Large intestine (tissue), 12 donors: ENCODE measurements at places on chromosomes 3 and 15. TPM values are rescaled to one million over a fixed set of nuclear protein-coding genes. Genes with fewer than 3 reads are reported as not detected.

Gene AGBL1
- polyA plus RNA-seq = 0.04 TPM

- peaks cover 27% of the 10 kb centered on the region for H3K4me1 ChIP-seq
- DNase-seq = peak; percentile 88
- H3K4me3 ChIP-seq = no peak overlapping the region
- H3K27ac ChIP-seq = no peak overlapping the region
- H3K27me3 ChIP-seq = no peaks in the 10 kb centered on the region
Measured at GRCh38 chr15:74799856-74800558, 12.6 kb upstream of the LMAN1L start.

Gene GPR156
- polyA plus RNA-seq = 0.33 TPM

Gene FGD5
- polyA plus RNA-seq = 6.3 TPM

Gene ITIH3
- 5.3 TPM for polyA plus RNA-seq

Gene LRRIQ4
- polyA plus RNA-seq = 0.07 TPM

Gene GOLGA8J
- polyA plus RNA-seq = 0.19 TPM

DNA sequence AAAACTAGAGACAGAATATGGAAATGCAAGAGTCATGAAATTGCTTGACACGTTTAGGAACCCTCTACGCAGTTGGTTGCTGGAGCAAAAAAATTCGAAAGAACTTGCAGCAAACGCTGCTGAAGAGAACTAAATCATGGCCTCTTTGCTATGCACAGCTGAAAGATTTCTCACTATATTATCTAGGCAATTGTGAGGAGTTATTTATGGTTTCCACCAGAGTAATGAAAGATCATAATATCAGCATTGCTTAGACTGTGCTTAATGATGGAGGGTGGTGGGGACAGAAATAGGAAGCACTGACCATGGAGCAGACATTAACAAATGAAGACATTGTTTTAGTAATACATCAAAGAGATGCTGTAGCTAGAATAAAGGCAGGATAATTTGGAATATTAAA is 593.4 kb upstream of the ZNF717 start:
- H3K4me3 ChIP-seq = no peak overlapping the region
- H3K36me3 ChIP-seq = no peaks in the 10 kb centered on the region
- H3K4me1 ChIP-seq = no peaks in the 10 kb centered on the region
- H3K27me3 ChIP-seq = no peaks in the 10 kb centered on the region
- no peak overlapping the region for H3K27ac ChIP-seq

- H3K4me3 ChIP-seq = no peak overlapping the region
- H3K4me1 ChIP-seq = no peaks in the 10 kb centered on the region
- no peaks in the 10 kb centered on the region for H3K27me3 ChIP-seq
- no peak overlapping the region for H3K27ac ChIP-seq
- H3K36me3 ChIP-seq = no peaks in the 10 kb centered on the region
- DNase-seq = no peak
Measured at GRCh38 chr15:27248251-27248650, 277.3 kb downstream of the GABRG3 start.

- H3K27ac ChIP-seq = no peak overlapping the region
- H3K27me3 ChIP-seq = no peaks in the 10 kb centered on the region
- H3K36me3 ChIP-seq = peaks cover 36% of the 10 kb centered on the region
- no peak for DNase-seq
Measured at GRCh38 chr15:76799760-76800159, 105.4 kb downstream of the SCAPER start.

DNA sequence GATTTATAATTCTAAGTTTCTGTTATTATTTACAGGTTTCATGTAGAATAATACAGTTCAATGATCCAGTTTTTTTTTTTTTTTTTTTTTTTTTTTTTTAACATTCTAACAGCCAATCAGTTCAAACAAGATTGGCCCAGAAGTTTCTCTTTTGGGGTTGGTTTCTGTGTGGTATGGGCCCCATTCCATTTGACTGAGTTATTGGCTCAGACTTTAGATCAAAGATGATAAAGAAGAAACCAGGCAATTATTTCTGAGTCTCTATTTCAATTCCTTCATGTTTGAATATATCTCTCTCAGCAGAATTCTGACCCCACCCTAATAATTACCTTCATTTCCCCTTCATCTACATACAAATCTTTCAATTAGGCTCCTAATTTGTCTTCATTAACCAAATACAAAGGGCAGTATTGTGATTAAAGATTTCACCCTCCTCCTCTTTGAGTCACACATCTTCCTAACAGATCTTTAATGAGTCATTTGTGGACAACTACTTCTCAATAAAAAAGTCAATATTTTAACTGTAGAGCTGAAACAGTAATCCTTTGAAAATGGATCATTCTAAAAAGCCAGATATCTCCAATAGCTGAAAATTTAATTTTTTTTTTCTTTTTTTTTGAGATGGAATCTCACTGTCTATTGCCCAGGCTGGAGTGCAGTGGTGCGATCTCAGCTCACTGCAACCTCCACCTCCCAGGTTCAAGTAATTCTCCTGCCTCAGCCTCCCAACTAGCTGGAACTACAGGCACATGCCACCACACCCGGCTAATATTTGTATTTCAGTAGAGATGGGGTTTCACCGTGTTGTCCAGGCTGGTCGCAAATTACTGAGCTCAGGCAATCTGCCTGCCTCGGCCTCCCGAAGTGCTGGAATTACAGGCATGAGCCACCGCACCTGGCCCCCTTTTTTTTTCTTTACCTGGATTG is 878.8 kb downstream of the NAALADL2 start:
- H3K4me1 ChIP-seq = no peaks in the 10 kb centered on the region
- no peak for DNase-seq
- H3K27ac ChIP-seq = no peak overlapping the region
- H3K36me3 ChIP-seq = no peaks in the 10 kb centered on the region
- no peaks in the 10 kb centered on the region for H3K27me3 ChIP-seq

DNA sequence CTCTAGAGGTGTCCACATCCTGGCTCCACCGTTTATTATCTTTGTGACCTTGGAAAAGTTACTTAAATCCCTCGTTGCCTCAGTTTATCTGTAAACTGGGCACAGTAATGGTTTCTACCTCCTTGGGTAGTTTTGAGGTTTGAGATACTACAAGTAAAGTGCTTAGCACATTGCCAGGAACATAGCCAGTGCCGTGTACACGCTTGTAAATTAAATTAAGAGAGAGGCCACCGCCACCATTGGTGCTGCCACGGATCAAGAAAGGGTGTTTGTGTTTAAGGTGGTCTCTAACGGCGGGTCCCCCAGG is 5.8 kb upstream of the WNT7A start:
- H3K36me3 ChIP-seq = no peaks in the 10 kb centered on the region
- H3K27ac ChIP-seq = no peak overlapping the region
- peaks cover 4% of the 10 kb centered on the region for H3K4me1 ChIP-seq
- no peak overlapping the region for H3K4me3 ChIP-seq
- no peak for DNase-seq

Gene GP9
- polyA plus RNA-seq = 0.18 TPM

Gene FBXO40
- polyA plus RNA-seq = not detected

Gene EFCAB12
- polyA plus RNA-seq = 1.5 TPM

DNA sequence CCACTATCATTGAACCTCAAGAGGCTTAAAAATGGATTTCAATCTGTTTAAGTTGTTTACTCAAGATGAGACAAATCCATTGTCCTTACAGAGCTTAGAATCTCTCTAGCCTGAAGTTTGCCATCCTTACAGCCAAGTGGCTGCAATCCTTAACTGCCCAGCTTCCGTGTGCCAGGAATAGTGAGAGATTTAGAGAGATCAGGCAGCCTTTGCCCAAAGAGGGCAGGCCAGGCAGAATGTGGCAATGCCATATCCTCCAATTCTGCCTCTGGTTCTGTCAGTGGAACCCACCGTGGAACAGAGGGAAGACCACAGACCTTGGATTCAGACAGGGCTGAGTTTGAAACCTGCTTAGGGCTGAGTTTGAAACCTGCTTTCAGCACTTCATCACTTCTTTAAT is 374.3 kb downstream of the VPS13C start:
- H3K36me3 ChIP-seq = no peaks in the 10 kb centered on the region
- H3K4me1 ChIP-seq = no peaks in the 10 kb centered on the region
- H3K27me3 ChIP-seq = peaks cover 3% of the 10 kb centered on the region
- no peak overlapping the region for H3K27ac ChIP-seq
- no peak for DNase-seq

Gene MANF
- 87.7 TPM for polyA plus RNA-seq

DNA sequence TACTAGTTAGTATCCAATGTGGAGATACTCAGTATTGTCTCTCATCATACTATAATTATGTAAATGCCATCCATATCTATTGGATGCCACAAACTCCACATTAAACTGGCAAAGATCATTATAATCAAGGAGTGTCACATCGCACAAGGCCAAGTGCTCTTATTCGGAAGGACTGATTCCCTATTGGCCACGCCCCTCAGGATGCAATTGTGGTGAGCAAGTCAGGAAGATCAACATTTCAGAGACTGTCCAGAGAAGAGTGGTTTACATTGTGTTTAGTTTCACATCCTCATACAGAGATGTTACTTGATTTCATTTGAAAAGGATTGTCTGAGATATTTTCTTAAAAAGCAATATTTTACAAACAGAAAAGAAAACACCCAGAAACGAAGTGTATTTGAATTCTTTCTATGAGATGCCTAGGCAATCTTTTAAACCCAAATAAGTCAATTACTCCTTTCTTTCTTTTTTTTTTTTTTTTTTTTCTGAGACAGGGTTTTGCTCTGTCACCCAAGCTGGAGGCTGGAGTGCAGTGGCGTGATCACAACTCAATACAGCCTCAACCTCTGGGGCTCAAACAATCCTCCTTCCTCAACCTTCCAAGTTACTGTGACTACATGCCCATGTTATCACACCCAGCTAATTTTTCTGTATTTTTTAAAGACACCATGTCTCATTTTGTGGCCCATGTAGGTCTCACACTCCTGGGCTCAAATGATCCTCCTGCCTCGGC is 369.1 kb downstream of the RBMS3 start:
- H3K4me3 ChIP-seq = no peak overlapping the region
- H3K36me3 ChIP-seq = no peaks in the 10 kb centered on the region

Gene PCSK6
- polyA plus RNA-seq = 22.2 TPM

- H3K4me1 ChIP-seq = no peaks in the 10 kb centered on the region
- no peak for DNase-seq
- H3K4me3 ChIP-seq = no peak overlapping the region
- H3K36me3 ChIP-seq = no peaks in the 10 kb centered on the region
Measured at GRCh38 chr3:16807391-16807790, 77.4 kb upstream of the PLCL2 start.

Gene FAM81A
- 5.3 TPM for polyA plus RNA-seq

- no peaks in the 10 kb centered on the region for H3K4me1 ChIP-seq
- no peaks in the 10 kb centered on the region for H3K36me3 ChIP-seq
Measured at GRCh38 chr3:32438596-32439344, 47.1 kb downstream of the CMTM7 start.

GRCh38 chr15:87523516-87523915 is 733.0 kb downstream of the NTRK3 start:
- DNase-seq = no peak
- no peak overlapping the region for H3K27ac ChIP-seq
- no peak overlapping the region for H3K4me3 ChIP-seq
- H3K4me1 ChIP-seq = no peaks in the 10 kb centered on the region

DNA sequence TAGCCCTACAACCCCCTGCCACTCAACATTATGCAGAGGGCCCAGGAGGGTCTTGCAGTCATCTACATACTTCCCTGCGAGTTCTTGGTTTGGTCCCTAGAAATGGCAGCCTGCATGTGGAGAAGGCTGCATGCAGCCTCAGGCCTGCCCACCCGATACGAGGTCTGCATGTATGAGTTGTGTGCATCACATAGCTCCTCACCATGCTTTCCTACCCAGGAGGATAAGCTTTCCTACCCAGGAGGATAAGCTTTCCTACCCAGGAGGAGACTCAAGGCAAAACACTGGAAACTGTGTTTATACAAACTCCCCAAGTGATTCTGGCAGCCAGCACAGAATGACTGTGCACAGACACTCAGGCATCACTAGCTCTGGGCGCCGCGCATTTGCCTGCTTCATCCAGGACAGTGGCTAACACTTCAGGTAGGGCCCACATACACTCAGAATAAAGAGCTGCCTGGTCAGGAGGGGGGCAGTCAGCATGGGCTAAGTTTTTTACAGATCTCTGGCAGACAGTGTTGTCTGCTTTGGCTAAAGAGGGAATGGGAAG is 187.7 kb downstream of the THSD4 start:
- H3K27me3 ChIP-seq = no peaks in the 10 kb centered on the region
- no peaks in the 10 kb centered on the region for H3K36me3 ChIP-seq
- H3K27ac ChIP-seq = no peak overlapping the region

Gene SAMD7
- polyA plus RNA-seq = not detected

Gene KCNAB1
- polyA plus RNA-seq = 2.5 TPM

DNA sequence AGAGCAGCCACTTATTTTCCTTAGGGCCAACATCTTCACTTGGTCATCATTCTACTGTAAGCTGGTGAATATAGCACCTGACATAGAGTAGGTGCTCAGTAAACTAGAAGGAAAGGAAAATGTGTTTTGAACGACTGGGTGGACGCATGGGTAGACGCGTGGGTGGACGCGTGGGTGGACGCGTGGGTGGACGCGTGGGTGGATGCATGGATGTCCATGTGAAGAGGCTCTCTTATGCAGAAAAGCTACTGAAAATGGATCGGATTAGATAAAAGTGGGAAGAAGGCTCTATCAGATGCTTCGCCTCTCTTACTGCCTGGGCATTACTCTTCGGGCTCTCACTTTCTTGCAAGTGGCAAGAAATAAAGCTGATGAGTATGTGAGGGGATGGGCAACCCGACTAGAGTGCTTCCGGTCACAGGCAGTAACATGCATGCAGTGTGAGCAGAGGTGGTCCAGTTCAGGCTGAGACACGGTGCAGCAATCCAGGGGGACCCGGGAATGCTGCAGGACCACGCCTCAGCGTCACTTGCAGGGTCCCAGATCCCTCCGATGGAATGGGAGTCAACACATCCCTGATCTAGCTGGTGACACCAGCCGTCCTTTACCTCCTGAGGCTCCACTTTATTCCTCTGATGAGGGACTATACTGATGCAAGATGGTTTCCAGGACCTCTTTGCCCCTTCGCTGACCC is 138.0 kb upstream of the MEF2A start:
- no peak for DNase-seq
- H3K4me3 ChIP-seq = no peak overlapping the region
- no peaks in the 10 kb centered on the region for H3K36me3 ChIP-seq
- no peak overlapping the region for H3K27ac ChIP-seq
- peaks cover 2% of the 10 kb centered on the region for H3K27me3 ChIP-seq

GRCh38 chr3:102224171-102224570 is 210.6 kb upstream of the ZPLD1 start:
- H3K4me1 ChIP-seq = peaks cover 5% of the 10 kb centered on the region
- DNase-seq = no peak
- H3K36me3 ChIP-seq = no peaks in the 10 kb centered on the region
- H3K27me3 ChIP-seq = no peaks in the 10 kb centered on the region
- H3K4me3 ChIP-seq = no peak overlapping the region
- no peak overlapping the region for H3K27ac ChIP-seq

Gene GOLGA8T
- 0.75 TPM for polyA plus RNA-seq

DNA sequence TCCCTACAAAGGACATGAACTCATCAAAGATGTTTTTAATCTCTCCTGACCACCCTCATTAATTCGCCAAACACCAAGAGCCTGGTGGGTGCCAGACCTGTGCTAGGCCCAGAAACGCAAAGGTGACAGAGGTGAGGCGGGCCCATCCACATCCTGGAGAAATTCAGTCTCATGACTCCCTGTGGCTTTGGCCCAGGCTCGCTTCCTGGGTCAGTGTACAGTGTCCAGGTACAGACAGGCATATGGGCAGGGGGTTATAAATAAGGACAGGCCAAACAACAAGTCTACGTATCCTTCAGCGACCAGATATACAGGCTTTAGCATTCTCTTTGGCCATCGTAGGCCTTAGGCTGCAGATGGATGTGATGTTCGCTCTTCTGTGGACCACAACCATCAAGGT is 945 bp upstream of the PLA2G4F start:
- peaks cover 18% of the 10 kb centered on the region for H3K4me1 ChIP-seq
- no peak overlapping the region for H3K27ac ChIP-seq
- H3K4me3 ChIP-seq = no peak overlapping the region
- peaks cover 35% of the 10 kb centered on the region for H3K36me3 ChIP-seq
- no peak for DNase-seq
- no peaks in the 10 kb centered on the region for H3K27me3 ChIP-seq
